ENCODE measurements at places on chromosomes 16 and 17. TPM values are rescaled to one million over a fixed set of nuclear protein-coding genes. Genes with fewer than 3 reads are reported as not detected.

Gene HIGD1B
- 2.0 TPM for total RNA-seq

- DNase-seq: no peak
Observed at GRCh38 chr17:80836971-80837481, 154.6 kb upstream of the CHMP6 start.

GRCh38 chr17:29124135-29124924, 55.9 kb downstream of the MYO18A start:
- no peak for DNase-seq

DNA sequence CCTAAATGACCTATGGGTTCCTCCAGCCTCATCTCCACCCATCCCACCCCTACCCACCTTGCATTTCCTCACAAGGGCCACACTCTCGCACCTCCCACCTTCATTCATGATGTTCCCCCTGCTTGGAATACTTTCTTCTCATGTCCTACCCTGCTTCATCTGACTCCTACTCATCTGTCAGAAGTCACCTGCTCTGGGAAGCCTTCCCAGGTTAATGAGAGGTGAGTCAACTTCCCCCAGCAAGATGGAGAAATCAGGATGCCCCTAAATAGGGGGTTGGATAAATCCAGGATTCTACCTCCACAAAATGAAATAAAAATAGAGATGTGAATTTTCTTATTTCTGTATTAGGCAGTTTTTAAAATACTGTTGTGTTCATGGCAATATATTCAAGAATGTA, 51.0 kb upstream of the WSB1 start:
- no peak for DNase-seq

Gene TMEM231
- total RNA-seq: 36.9 TPM

- no peak for DNase-seq
Observed at GRCh38 chr16:74485916-74486315, 64.6 kb upstream of the CLEC18B start.

DNA sequence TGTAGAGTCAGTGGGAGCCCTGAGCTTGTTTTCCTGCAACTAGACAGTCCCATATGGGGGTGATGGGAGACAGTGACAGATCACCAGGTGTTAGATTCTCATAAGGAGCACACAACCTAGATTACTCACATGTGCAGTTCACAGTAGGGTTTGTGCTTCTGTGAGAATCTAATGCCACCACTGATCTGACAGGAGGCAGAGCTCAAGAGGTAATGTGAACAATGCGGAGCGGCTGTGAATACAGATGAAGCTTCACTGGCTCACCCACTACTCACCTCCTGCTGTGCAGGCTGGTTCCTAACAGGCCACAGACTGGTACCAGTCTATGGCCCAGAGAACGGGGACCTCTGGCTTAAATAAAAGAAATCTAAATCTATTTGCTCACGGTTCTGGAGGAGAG, 10.2 kb upstream of the HSD17B2 start:
- DNase-seq: no peak
